ENCODE measurements at places on chromosomes 1 and 21. TPM values are rescaled to one million over a fixed set of nuclear protein-coding genes. Genes with fewer than 3 reads are reported as not detected.
A peak's percentile ranks its signal among the peaks of the same experiment; 100 is the strongest.

The CFAP45 gene
- 1.2 TPM for total RNA-seq

GRCh38 chr1:199725002-199725565, 302.4 kb upstream of the NR5A2 start:
- no peak for DNase-seq

DNA sequence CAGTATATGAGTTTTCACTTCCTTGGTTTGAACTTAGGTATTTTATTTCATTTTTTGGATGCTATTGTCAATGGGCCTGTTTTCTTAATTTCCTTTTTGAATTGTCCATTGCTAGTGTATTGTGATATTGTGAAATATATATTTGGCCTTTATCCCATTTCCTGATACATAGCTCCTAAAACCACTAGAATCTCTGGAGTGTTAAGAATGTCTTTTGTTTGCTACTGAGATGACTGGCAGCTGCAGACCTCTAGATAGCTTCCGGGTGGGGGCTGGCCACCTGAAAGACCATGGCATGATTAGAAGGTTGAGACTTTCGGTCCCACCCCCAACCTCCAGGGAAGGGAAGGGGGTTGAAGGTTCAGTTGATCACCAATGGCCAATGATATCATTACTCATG, 245.4 kb downstream of the KCNJ6 start:
- no peak for DNase-seq

DNA sequence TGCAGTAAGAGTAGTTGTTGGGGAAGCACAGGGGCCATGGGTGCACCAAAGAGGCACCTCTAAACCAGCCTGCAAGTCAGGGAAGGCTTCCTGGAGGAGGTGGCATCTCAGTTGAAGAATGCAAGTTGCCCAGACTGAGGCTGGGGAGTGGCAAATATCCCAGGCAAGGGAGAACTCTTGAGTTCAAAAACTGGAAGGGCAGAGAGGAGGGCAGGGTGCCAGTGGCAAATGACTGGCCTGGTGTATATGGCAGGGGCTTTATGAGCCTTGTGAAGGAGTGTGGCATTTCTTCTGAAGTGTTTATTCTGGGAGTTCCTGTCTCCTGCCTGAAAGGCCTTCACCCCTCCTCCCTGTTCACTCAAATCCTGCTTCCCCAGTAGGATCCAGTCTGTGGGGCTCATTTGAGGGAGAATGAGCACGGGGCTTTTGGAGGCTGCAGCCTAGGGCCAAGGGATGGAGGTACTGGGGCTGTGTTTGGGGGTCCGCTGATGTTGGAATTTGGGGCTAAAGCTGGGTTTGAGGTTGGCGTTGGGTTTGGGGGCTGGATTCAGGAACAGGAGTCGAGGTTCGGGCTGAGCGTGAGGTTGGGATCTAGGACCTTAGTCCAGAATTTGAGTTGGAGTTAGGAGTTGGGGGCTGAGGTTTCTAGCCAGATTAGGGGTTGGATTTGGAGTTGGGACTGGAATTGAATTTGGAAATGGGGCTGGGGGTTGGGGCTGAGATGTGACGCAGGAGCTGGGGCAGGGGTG, at the start of gene TMEM125:
Gene TMEM125 (plus strand): TSS at position 357 of the 749 bp plus-strand sequence. CDS start 2,740 bp downstream, outside the sequence.
- DNase-seq, result no peak

- DNase-seq, result no peak
Observed at GRCh38 chr1:184152974-184153373, 101.4 kb downstream of the TSEN15 start.

The INAVA gene
- 0.44 TPM for total RNA-seq

The KRTAP19-8 gene
- total RNA-seq, result not detected

GRCh38 chr21:35449846-35450245, 400.7 kb upstream of the RUNX1 start:
- no peak for DNase-seq

DNA sequence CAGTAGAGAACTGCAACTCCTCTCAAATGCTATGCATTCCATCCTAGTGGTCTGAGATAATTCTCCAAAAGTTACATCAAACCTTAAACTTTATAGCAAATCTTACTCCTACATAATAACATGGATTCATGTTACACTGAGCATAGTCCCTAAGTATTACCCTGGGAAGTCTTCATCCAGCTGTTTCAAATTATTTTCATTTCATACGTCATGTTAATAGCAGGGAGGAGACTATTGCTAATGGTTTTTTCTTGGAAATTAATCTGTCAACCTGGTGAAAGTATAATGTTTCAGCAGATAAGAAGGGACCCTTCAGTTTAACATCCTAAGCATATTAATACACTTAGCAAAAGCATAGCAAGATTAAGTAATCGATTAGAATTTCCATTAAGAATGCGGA, 318.1 kb downstream of the USP25 start:
- no peak for DNase-seq

GRCh38 chr1:10210841-10211804, 753 bp downstream of the KIF1B start:
- peak; percentile 20 for DNase-seq

GRCh38 chr1:85940656-85941306, 215.8 kb downstream of the COL24A1 start:
- no peak for DNase-seq

The DCDC2B gene
- total RNA-seq, result not detected

DNA sequence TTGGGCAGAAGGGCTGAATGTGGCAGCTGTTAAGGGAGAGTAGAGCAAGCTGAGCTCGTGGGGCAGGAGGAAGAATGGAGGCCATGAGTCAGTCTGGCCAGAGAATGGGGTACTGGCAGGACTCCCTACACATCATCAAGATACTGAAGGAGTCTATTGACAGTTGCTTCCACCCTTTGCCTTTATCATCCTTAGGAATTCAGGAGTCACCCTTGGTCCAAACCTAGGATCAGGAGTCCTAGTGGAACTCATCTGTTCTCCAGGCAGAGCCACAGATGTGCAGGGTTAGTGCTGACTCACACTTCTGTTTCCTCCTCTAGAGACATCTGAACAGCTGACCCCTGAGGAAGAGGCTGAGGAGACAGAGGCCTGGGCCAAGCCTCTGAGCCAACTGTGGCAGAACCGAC, 18.7 kb upstream of the ST3GAL3 start:
- no peak for DNase-seq

DNA sequence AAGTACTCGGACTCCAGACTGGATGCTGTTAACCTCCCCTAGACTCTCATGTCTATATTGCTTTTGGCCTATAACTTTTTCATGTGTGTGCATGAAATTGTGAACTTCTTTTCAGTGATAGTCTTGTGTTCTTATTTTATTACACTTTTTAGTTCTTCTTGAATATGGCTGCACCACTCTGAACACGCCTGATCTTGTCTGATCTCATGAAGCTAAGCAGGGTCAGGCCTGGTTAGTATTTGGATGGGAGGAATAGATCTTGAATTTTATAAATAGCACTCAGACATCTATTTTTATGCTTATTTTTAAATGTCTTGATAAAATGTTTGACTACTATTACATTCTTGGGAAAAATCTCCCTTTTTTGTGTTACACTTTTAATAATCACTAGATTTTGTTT, 22.4 kb downstream of the TCP10L start:
- DNase-seq, result no peak

DNA sequence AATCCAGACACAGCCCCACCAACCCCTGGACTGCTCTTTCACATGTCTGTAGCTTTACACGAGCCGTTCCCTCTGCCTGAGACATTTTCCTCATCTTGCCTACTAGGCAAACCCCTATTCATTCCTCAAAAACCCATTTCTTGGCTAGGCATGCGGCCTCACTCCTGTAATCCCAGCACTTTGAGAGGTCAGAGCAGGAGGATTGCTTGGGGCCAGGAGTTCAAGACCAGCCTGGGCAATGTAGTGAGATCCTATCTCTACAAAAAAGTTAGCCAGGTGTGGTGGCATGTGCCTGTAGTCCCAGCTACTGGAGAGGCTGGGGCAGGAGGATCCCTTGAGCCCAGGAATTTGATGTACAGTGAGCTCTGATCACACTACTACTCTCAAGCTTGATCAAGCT, 5.2 kb upstream of the AUNIP start:
- DNase-seq, result no peak

The ZNHIT6 gene
- total RNA-seq, result 19.6 TPM

GRCh38 chr1:67217417-67217816, 51.2 kb downstream of the IL23R start:
- DNase-seq, result no peak

The STIL gene
- 2.6 TPM for total RNA-seq

The FCRLB gene
- 2.4 TPM for total RNA-seq

GRCh38 chr1:53255031-53255430, 16.7 kb upstream of the MAGOH start:
- DNase-seq, result no peak

GRCh38 chr1:22738069-22738435, 27.4 kb downstream of the EPHB2 start:
- DNase-seq, result no peak

DNA sequence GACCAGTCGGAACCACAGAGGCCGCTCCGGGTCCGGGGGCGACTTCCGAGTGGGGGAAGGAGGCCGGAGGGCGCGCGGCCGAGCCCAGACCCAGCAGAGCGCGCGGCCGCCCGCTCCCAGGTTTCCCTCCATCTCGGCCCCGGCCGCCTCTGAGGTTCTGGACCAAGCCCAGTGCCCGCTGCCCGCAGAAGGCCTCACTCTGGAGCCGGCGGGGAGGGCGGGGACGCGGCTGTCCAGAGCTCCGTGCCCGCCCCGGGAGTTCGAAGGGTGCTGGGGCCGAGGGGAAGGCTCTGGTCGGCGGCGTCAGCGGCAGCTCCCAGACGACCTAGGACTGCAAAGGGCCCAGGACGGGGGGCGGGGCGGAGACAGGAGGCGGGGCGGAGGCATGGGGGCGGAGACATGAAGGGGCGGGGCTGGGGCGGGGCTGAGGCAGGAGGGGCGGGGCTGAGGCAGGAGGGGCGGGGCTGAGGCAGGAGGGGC, 48.0 kb upstream of the SLC19A1 start:
- DNase-seq, result peak; percentile 43

GRCh38 chr1:44662683-44663030, 11.6 kb downstream of the TMEM53 start:
- no peak for DNase-seq
